ENCODE measurements at places on chromosomes 16 and 17. TPM values are rescaled to one million over a fixed set of nuclear protein-coding genes. Genes with fewer than 3 reads are reported as not detected.

Gene ABCC6
- 1.5 TPM for total RNA-seq

DNA sequence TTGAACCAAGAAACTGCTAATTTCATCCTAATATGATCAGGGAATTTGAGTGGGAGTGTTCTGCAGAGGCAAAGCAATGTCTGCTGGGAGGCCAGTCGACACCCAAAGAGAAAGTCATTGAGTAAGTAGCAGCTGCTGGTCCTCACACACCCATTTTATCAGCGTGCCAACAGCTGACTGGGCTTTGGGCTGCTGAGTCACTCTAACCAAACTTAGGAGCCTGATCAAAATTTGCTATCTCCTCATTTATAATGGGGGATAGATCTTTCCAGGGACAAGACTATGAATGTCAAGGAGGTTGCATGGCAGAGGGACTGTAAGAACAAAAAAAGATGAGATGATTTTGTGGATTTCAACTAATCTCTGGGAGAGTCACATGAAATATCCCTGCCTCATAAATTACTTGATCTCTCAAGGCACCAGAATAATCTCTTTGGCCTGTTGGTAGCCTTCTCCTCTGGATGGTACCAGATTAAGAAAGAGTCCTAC, 32.9 kb downstream of the CPSF4L start:
- H3K36me3 ChIP-seq: no peaks in the 10 kb centered on the region
- H3K4me3 ChIP-seq: no peak overlapping the region
- DNase-seq: peak; percentile 38
- peak overlapping the region; percentile 22 for H3K27ac ChIP-seq

Gene SOX8
- 5.7 TPM for total RNA-seq

DNA sequence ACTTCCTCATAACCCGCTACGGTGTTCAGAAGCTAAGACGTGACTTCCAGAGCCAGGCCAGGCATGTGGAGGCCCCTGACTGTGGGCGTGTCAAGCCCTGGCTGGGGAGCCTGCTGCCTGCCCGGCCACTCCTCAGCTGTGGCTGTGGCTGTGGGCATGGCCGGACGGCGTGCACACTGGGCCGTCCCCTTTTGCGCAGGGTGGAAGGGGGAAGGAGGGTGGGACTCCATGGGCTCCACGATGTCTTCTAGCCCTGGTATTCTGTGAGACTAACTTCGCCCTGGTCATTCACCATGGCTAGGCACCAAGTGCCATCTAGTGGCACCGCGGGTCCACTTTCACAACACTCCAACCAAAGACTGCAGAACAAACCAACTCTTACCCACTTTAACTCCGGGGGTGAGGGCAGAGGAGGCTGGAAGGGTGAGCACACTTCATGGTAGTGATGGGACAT, 67.9 kb downstream of the N4BP1 start:
- DNase-seq: no peak
- peaks cover 20% of the 10 kb centered on the region for H3K36me3 ChIP-seq
- H3K4me1 ChIP-seq: peaks cover 15% of the 10 kb centered on the region

DNA sequence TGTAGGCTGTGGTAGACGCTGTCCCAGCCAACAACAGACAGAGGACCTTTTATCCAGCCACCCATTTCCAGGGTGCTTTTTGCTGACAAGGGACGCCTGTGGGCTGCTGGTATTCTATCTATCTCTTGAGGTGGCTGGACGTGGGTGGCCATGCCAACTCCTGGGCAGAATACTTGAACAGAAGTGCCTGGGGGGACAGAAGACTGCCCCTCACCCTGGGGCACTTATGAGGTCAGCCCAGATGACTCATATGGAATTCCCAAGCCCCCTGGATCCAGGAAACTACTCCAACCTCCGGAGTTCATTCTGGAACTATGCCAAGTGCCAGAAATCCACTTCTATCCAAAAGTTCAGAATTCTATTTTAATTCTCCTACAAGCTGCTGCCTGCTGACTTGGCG, 61.3 kb downstream of the CDRT4 start:
- H3K27me3 ChIP-seq: no peaks in the 10 kb centered on the region
- H3K27ac ChIP-seq: no peak overlapping the region
- H3K36me3 ChIP-seq: no peaks in the 10 kb centered on the region
- DNase-seq: no peak
- H3K4me3 ChIP-seq: no peak overlapping the region

DNA sequence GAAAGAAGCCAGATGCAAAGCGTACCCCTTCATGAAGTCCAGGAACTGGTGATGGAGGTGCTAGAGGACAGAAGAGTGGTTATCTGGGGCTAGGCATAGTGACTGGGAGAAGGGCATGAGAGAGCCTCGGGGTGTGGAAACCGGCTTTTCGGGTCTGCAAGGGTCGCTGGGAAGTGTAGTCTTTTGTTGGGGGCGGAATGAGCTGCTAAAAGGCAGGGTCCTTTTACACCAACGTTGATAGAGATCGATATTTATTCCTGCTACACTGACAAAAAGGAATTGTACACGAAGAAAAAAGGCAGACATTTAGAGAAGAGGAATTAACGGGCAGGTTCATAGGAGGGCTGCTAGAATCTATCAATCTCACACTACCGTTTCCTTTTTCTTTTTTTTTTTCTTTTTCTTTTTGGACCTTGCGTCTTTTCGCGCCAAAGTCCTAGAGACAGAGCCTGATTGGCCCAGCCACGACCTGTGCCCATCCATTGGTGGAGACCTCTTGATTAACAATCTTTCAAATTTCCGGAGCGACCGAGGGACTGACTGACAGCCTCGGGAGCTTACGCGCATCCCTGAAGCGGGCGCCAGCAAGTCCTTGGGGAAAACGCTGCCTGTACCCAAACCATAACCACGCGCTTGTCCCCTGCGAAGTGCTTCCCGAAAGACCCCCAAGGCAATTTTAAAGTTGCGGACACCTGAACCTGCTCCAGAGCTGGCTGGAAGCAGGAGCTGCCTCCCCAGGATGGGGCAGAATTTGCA, 27.7 kb upstream of the DHRS7B start:
- H3K36me3 ChIP-seq: no peaks in the 10 kb centered on the region
- no peak for DNase-seq
- H3K27me3 ChIP-seq: no peaks in the 10 kb centered on the region
- peak overlapping the region; percentile 72 for H3K4me3 ChIP-seq
- no peak overlapping the region for H3K27ac ChIP-seq

GRCh38 chr17:49582055-49582722, 6.5 kb downstream of the NXPH3 start:
- H3K27ac ChIP-seq: peak overlapping the region; percentile 95
- H3K27me3 ChIP-seq: no peaks in the 10 kb centered on the region
- H3K36me3 ChIP-seq: peaks cover 7% of the 10 kb centered on the region
- no peak overlapping the region for H3K4me3 ChIP-seq
- DNase-seq: no peak

DNA sequence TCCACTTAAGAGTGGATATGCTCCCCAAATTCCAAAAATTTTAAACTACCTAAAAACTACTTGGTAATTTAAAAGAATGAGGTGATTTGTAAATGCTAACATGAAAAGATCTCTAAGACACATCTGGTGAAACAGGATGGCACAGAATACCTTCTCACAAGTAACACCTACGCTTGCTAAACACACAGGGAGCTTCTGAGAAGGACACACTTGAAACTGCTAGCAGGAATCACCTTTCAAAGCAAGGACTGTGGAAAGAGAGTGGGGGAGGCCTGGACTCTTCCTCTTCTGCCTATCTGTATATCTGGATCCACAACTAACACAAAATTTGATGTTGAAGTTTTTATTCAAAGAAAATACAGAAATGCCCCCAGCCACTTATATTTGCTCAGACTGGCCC, 52.4 kb downstream of the CYTH1 start:
- no peaks in the 10 kb centered on the region for H3K27me3 ChIP-seq
- no peak for DNase-seq
- no peak overlapping the region for H3K27ac ChIP-seq
- peaks cover 10% of the 10 kb centered on the region for H3K4me1 ChIP-seq
- H3K4me3 ChIP-seq: no peak overlapping the region

DNA sequence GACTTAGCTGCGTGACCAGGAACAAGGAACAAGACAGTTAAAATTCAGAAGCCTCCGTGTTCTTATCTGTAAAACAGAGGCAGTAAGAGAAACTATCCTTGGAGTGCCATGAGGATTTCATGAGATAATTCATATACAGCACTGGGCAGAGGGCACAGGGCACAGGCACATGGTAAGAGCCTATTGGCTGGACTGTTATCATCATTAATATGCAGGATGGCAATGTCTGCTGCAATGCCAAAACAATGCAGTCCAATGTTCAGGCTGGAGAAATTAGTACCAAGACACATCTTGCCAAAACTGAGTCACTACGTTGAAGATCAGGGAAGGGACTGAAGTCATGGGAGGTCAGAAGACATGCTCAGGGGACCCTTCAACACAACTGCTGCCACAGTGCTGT, 13.6 kb downstream of the CDRT4 start:
- peaks cover 26% of the 10 kb centered on the region for H3K4me1 ChIP-seq
- DNase-seq: no peak
- no peak overlapping the region for H3K4me3 ChIP-seq
- H3K27me3 ChIP-seq: no peaks in the 10 kb centered on the region
- no peaks in the 10 kb centered on the region for H3K36me3 ChIP-seq
- H3K27ac ChIP-seq: no peak overlapping the region

- H3K36me3 ChIP-seq: no peaks in the 10 kb centered on the region
- H3K27ac ChIP-seq: no peak overlapping the region
- no peaks in the 10 kb centered on the region for H3K4me1 ChIP-seq
- no peaks in the 10 kb centered on the region for H3K27me3 ChIP-seq
These were observed 155.3 kb downstream of the AIPL1 start for GRCh38 chr17:6279659-6280058.

- peaks cover 7% of the 10 kb centered on the region for H3K4me1 ChIP-seq
- H3K4me3 ChIP-seq: no peak overlapping the region
- DNase-seq: no peak
- no peak overlapping the region for H3K27ac ChIP-seq
These were observed 28.7 kb upstream of the MILR1 start for GRCh38 chr17:64420143-64420670.

Gene FBXL16
- not detected for total RNA-seq

Gene SPNS1
- total RNA-seq: 36.6 TPM

Gene EME1
- total RNA-seq: not detected

DNA sequence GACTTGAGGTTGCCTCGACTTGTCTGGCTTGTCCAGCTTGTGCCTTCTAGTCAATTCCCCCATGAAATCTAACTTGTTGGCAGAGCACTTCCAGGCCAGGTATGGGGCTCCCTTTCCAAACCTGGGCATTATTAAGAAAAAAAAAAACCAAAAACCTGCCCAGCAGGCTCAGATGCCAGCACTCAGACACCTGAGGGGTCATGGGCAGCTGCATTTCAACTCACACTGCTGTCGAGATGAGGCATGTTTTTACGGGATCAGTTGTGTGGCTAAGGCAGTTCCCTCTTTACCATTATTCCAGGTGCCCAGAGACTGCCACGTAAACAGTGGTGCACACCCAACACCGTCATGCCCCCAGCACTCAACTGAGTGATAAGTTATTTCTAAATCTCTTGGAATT, 17.8 kb downstream of the TMEM11 start:
- H3K27ac ChIP-seq: no peak overlapping the region
- H3K27me3 ChIP-seq: no peaks in the 10 kb centered on the region
- H3K36me3 ChIP-seq: peaks cover 13% of the 10 kb centered on the region
- peaks cover under 1% of the 10 kb centered on the region for H3K4me1 ChIP-seq

Gene CD79B
- 4.3 TPM for total RNA-seq

- no peaks in the 10 kb centered on the region for H3K36me3 ChIP-seq
- no peak overlapping the region for H3K4me3 ChIP-seq
- no peaks in the 10 kb centered on the region for H3K4me1 ChIP-seq
These were observed 106.6 kb downstream of the AMFR start for GRCh38 chr16:56318827-56319140.

- no peaks in the 10 kb centered on the region for H3K36me3 ChIP-seq
- peak overlapping the region; percentile 43 for H3K4me3 ChIP-seq
- DNase-seq: no peak
- H3K4me1 ChIP-seq: peaks cover 11% of the 10 kb centered on the region
These were observed 2.1 kb upstream of the ZSCAN10 start for GRCh38 chr16:3101018-3101840.

- no peak overlapping the region for H3K4me3 ChIP-seq
- no peaks in the 10 kb centered on the region for H3K4me1 ChIP-seq
- H3K27ac ChIP-seq: no peak overlapping the region
- no peak for DNase-seq
These were observed 9.2 kb downstream of the SCGB1C2 start for GRCh38 chr17:146546-146945.

DNA sequence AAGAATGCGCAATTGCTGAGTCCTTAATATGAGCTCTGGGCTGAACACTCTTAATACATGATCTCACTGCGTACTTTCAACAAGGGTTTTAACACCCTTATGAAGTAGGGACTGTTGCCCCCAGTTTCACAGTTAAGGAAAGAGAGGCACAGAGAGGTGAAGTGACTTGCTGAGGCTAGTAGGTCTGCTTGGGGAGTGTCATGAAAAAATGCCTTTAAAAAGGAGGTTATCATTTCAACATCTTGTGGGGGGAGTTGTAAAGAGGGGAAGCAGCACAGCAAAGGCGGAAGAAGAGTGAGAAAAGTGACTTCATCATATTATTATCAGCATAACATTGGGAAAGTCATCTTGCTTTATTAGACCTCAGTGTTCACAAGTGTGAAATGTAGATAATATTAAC, 2.1 kb downstream of the CCL4L2 start:
- no peak overlapping the region for H3K27ac ChIP-seq
- no peaks in the 10 kb centered on the region for H3K36me3 ChIP-seq
- no peak overlapping the region for H3K4me3 ChIP-seq
- no peaks in the 10 kb centered on the region for H3K4me1 ChIP-seq
- DNase-seq: no peak

Gene SPATA22
- total RNA-seq: not detected

Gene OR3A3
- total RNA-seq: not detected

DNA sequence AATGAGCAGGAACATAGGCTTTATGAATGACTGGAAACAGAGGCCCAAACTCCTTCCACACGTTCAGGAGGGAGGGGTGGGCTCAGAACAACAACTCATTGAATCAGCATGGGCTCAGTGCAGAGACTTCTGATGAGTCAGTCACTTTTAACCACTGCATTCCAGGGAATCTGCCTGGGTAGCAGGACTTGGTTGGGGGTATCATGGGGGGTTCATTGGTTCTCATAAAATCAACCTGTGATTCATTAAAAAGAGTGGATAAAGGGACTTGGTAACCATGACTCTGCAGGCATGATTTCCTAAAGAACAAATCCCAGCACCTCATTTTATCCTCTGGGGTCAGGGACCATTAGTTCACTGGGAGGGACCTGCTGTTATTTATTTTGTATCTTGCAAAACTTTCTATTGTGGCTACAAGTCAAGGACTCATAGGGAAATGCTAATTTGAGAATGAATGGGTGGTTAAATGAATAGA, 13.8 kb downstream of the ITGB3 start:
- peaks cover 23% of the 10 kb centered on the region for H3K4me1 ChIP-seq
- no peak overlapping the region for H3K4me3 ChIP-seq
- peak overlapping the region; percentile 49 for H3K27ac ChIP-seq
- peaks cover 2% of the 10 kb centered on the region for H3K36me3 ChIP-seq

GRCh38 chr16:1771864-1772361, 570 bp upstream of the NME3 start:
- no peaks in the 10 kb centered on the region for H3K27me3 ChIP-seq
- H3K36me3 ChIP-seq: peaks cover 28% of the 10 kb centered on the region
- H3K27ac ChIP-seq: peak overlapping the region; percentile 92
- H3K4me3 ChIP-seq: peak overlapping the region; percentile 95

Gene MPV17L
- 5.0 TPM for total RNA-seq

Data from thoracic aorta (tissue), 2 donors.